Nephron progenitor cell (in vitro differentiated cells): ENCODE measurements at places on chromosomes 5 and 9.

DNA sequence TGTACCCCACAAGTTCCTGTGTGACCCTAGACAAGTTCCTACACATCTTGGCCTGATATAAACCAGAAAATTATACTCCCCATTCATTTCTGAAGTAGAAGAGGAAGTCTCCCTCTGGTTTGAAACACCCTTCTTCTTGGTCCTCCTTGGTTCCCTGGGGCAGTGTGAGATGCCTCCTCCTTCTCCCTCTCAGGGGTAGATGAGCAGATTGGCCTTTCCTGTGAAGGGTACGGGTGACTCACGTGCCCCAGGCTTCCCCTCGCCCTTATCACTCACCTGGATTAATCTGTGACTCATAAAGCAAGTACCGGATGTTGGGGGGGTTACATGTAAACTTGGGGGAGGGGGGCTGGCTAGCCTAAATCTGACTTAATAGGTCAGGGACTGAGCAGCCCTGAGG, 11.1 kb upstream of the AQP3 start:
- H3K36me3 ChIP-seq: peaks cover 7% of the 10 kb centered on the region
- peaks cover 3% of the 10 kb centered on the region for H3K27me3 ChIP-seq
- no peak overlapping the region for H3K27ac ChIP-seq
- no peak for DNase-seq

DNA sequence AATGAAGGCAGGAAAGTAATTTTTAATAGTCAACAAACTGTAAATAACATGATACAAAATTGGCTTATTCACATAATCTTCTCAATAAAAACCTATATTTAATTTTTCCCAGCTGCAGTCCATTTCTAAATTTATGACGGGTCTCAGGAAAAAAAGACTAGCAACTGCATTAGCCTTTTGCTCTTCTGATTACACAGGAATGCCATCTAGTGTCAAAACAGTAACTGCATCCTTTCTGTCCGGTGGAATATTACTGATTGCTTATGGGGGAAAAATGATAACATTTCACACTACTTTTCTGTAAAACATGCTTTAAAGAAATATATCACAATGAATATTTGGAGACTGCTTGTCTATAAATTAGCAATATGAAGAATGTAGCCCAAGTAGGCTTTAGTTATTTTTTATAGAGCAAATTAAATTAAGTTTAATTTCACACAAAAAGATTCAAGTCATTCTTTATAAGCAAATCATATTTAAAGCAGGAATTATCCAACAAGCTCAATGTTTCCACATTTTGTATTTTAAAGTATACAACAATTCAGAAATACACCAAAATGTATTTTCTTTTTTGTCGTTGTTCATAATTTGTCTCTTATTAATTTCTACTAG, 534.7 kb downstream of the CDH10 start:
- no peak overlapping the region for H3K27ac ChIP-seq
- H3K4me1 ChIP-seq: no peaks in the 10 kb centered on the region
- no peaks in the 10 kb centered on the region for H3K27me3 ChIP-seq
- H3K36me3 ChIP-seq: no peaks in the 10 kb centered on the region
- no peak overlapping the region for H3K4me3 ChIP-seq
- no peak for DNase-seq

DNA sequence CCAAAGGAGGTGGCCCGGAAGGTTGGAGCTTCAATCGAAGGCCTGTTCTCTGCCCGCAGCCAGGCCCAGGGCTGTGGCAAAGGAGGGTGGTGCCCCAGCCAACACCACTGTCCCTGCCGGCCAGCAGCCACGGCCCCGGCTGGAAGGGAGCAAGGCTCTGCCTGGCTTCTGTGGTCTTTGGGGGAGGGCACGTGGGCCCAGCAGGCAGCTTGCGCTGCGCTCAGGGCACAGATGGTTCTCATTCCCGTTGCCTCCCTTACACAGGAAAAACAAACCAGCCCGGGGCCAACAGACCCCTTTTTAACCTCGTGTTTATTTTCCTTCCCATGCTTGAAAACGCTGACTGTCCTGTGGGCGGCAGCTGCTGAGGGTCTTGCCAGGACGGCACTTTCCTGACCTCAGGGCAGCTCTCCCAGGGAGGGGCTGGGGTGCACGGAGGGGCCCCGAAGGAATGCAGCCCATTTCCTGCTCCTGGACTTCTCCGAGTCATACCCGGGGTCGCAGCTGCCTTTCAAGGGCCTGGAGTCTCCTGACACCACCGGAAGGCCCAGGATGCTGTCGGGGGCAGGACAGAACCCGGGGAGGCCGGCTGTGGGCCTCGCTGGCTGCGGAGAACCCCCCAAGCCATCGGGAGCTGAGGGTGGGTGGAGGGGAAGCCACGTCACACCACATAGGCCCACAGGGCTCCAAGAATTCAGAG, 1.1 kb upstream of the GPSM1 start:
- H3K36me3 ChIP-seq: no peaks in the 10 kb centered on the region
- peaks cover 69% of the 10 kb centered on the region for H3K4me1 ChIP-seq
- H3K27me3 ChIP-seq: peaks cover 11% of the 10 kb centered on the region

DNA sequence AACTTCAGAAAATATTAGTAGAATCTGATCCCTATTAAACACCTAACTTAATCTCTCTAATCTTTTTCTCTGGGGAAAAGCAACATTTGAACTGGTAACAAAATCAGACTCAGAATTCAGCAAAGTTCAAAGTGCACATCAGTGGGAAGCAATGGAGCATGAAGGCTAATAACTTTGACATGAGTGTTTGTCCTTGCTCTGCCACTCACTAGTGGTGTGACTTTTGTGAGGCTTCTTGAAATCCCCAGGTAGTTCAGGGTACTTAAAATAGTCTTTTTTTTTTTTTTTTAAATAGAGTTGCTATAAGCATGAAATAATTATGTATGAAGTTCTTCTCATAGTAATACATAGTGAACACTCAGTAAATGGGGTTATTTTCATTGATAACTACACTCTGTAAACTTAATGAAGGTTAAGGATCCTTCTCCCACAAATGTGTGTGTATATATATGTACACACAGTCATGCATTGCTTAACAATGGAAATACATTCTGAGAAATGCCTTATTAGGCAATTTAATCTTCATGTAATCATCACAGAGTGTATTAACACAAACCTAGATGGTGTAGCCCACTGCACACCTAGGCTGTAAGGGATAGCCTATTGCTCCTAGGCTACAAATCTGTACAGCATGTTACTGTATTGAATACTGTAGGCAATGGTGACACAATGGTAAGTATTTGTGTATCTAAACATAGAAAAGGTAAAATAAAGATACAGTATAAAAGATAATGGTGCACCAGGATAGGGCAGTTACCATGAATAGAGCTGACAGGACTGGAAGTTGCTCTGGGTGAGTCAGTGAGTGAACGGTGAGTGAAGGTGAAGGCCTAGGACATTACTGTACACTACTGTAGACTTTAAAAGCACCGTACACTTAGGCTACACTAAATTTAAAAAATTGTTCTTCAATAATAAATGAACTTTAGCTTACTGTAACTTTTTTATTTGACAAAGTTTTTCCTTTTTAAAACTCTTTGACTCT, 73.3 kb upstream of the HMHB1 start:
- no peak for DNase-seq
- no peaks in the 10 kb centered on the region for H3K36me3 ChIP-seq
- H3K4me3 ChIP-seq: no peak overlapping the region

- no peak overlapping the region for H3K4me3 ChIP-seq
- DNase-seq: no peak
- H3K36me3 ChIP-seq: peaks cover 16% of the 10 kb centered on the region
- peaks cover 5% of the 10 kb centered on the region for H3K27me3 ChIP-seq
- peaks cover 6% of the 10 kb centered on the region for H3K4me1 ChIP-seq
Measured at GRCh38 chr9:88920645-88921044, 70.6 kb upstream of the S1PR3 start.

DNA sequence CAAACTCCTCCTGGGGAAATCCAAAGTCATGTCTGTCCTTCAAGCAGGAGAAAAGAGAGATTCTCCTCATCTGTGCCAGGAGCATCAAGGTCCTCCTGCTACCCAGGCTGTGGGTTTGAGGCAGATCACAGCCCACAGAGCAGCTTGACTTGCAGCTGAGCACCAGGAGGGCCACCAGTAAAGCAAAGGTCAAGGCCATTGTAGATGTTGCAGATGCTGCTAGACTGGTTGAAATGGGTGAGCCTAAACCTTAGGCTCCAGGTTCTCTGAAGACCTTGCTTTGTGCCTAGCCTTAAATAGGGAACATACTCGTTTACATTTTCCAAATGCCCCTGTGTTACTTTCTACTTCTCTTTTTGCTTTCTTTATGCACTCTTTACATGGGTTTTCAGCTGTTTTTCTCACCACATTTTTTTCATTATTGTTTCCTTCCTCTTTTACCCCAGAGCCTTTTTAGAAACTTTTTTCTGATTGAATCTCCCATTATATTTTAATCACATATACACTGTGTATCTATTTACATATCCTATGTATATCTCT, at the start of gene IFNA2:
Gene IFNA2 (minus strand): TSS at position 268 of the 540 bp plus-strand sequence. CDS start 69 bp downstream, at position 199.
- no peak within 1 kb of the TSS for H3K4me3 ChIP-seq
- no peaks in the 10 kb centered on the region for H3K36me3 ChIP-seq
- H3K27ac ChIP-seq: no peak within 1 kb of the TSS
- H3K4me1 ChIP-seq: peaks cover 15% of the 10 kb centered on the region

GRCh38 chr5:137960819-137961218, 71.6 kb downstream of the PKD2L2 start:
- no peak overlapping the region for H3K4me3 ChIP-seq
- no peaks in the 10 kb centered on the region for H3K4me1 ChIP-seq
- H3K27ac ChIP-seq: no peak overlapping the region

DNA sequence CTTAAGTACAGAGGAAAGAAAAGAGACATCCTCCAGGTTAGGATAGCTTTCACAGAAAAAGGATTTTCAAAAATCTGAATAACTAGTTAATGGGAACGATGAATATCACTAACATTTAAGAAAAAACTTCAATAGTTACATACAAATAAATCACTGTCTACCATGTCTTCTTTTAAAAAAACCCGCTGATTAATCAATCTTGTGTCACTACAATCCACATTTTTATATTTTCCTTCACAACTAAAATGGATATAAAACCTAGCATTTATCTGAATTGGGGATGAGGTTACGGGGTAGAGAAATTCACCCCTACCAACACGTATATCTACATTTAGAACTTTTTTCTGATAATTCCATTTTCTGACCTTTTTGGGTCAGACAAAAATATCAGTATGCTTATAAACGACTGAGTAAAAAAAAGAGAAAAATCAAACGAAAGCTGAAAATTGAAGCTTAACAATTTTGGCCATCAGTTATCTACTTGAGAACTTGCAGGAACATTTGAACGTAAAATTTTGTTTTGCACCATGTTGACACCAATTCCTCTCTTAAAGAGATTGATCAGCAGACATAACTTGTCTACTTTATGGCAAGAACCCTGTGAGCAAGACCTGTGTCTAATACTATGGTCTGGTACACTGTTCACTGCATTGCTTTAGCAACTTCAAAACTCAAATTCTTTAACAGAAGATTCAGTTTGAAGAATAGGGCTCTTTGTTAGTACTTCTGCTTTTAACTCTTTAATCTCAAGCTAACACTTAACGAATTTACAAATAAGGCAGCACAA, 4.8 kb downstream of the NR3C1 start:
- H3K4me3 ChIP-seq: no peak overlapping the region
- H3K27ac ChIP-seq: no peak overlapping the region
- DNase-seq: no peak
- H3K27me3 ChIP-seq: peaks cover 31% of the 10 kb centered on the region
- no peaks in the 10 kb centered on the region for H3K36me3 ChIP-seq

- H3K27me3 ChIP-seq: no peaks in the 10 kb centered on the region
- no peak overlapping the region for H3K4me3 ChIP-seq
- DNase-seq: no peak
- no peak overlapping the region for H3K27ac ChIP-seq
- H3K4me1 ChIP-seq: peaks cover 4% of the 10 kb centered on the region
Measured at GRCh38 chr5:106331415-106331814, 1339.3 kb downstream of the EFNA5 start.

GRCh38 chr5:174723315-174723978, 935 bp upstream of the MSX2 start:
- DNase-seq: no peak
- peaks cover 6% of the 10 kb centered on the region for H3K36me3 ChIP-seq
- H3K4me1 ChIP-seq: peaks cover 84% of the 10 kb centered on the region
- peaks cover 77% of the 10 kb centered on the region for H3K27me3 ChIP-seq
- H3K27ac ChIP-seq: peak overlapping the region; percentile 79

- peak overlapping the region; percentile 30 for H3K27ac ChIP-seq
- H3K4me3 ChIP-seq: no peak overlapping the region
- H3K36me3 ChIP-seq: no peaks in the 10 kb centered on the region
- H3K27me3 ChIP-seq: peaks cover 4% of the 10 kb centered on the region
- DNase-seq: no peak
- H3K4me1 ChIP-seq: peaks cover 23% of the 10 kb centered on the region
Measured at GRCh38 chr5:89313804-89314588, 431.0 kb upstream of the MEF2C start.

DNA sequence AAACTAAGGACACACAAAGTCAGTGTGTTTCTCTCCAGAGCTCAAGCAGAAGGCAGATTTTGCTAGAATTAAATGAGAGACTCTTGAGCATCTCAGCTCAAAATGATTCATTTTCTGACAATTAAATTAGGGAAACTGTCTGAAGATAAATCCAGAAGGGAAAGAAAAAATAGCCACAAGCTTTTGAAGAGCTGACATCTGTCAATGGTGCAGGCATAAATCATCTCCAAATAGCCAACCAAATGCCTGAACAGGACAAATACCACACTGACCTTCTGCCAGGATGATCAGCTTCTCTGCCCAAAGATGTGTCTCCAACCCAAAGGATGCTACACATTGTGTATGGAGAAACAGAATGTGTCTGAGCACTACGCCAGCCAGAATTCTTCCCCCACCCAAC, 199.3 kb downstream of the CTNND2 start:
- H3K27ac ChIP-seq: no peak overlapping the region
- H3K36me3 ChIP-seq: no peaks in the 10 kb centered on the region
- H3K27me3 ChIP-seq: peaks cover 3% of the 10 kb centered on the region
- no peaks in the 10 kb centered on the region for H3K4me1 ChIP-seq

GRCh38 chr9:14806941-14807520, 84.5 kb upstream of the CER1 start:
- H3K4me1 ChIP-seq: no peaks in the 10 kb centered on the region
- H3K27ac ChIP-seq: no peak overlapping the region
- no peak for DNase-seq
- H3K27me3 ChIP-seq: peaks cover 4% of the 10 kb centered on the region
- H3K36me3 ChIP-seq: peaks cover 85% of the 10 kb centered on the region

DNA sequence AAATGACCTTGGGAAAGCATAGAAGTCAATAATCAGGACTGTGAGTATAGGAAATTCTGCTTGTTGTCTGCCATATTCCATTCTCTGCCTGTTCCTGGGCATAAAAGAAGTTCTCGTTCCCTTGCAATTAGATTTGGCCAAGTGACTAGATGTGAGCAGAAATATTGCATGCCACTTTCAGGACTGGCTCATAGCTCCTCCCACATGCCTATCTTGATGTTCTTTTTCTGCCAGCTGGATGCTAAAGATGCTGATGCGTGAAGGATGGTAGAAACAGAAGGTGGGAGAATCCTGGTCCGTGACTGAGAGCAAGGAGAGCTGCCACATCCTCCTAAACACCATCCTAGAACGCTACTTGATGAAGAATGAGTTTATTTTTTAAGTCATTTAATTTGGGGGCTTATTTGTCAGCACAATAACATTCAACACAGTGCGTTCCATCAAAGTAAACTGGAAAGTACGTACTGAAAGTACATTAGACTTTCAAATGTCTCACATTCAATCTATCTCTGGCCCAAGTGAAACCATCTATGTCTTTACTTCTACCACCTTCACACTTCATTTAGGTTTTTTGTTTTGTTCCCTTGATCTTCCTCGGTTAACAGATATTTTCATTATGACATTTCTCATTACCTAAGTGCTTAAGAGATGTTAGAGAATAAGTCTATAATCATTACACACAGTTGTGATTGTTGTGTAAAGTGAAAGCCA, 648.5 kb downstream of the RAB3C start:
- H3K36me3 ChIP-seq: no peaks in the 10 kb centered on the region
- H3K4me1 ChIP-seq: peaks cover under 1% of the 10 kb centered on the region
- H3K27ac ChIP-seq: no peak overlapping the region

GRCh38 chr5:149671544-149671943, 58.6 kb upstream of the PPARGC1B start:
- peaks cover 22% of the 10 kb centered on the region for H3K27me3 ChIP-seq
- H3K36me3 ChIP-seq: peaks cover 13% of the 10 kb centered on the region
- no peaks in the 10 kb centered on the region for H3K4me1 ChIP-seq
- H3K4me3 ChIP-seq: no peak overlapping the region
- no peak overlapping the region for H3K27ac ChIP-seq
